ENCODE measurements at places on chromosomes 3 and 15.

GRCh38 chr3:40170395-40170794, 139.1 kb upstream of the EIF1B start:
- no peak for DNase-seq

DNA sequence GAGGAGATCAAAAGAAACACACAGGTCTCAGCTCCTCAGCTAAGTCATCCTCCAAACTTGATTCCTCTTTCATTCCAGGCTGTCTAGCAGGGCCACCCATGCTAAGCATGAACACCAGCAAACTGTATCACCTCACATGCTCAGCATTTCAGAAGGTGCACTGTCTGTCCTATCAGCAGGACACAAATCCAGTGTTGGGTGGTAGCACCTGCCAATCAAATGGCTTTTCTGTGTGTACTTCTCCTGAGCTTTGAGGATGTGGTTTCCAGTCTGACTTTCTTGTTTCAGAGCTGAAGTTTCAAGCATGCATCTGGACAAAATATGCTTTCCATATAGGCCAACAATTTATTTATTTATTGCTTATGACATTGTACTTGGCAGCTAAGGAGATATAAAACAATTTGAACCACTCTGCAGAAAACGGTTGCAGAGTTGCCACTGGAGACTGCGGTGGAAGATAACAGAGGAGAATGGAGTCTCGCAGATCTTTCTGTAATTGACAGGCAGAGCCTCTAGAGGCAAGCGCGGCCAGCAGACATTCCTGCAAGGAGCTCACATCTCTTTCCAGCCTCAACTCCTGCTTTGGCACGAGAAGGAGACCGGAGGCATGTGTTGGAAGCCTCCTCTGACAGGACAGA, 167.1 kb upstream of the WNT5A start:
- no peak for DNase-seq

DNA sequence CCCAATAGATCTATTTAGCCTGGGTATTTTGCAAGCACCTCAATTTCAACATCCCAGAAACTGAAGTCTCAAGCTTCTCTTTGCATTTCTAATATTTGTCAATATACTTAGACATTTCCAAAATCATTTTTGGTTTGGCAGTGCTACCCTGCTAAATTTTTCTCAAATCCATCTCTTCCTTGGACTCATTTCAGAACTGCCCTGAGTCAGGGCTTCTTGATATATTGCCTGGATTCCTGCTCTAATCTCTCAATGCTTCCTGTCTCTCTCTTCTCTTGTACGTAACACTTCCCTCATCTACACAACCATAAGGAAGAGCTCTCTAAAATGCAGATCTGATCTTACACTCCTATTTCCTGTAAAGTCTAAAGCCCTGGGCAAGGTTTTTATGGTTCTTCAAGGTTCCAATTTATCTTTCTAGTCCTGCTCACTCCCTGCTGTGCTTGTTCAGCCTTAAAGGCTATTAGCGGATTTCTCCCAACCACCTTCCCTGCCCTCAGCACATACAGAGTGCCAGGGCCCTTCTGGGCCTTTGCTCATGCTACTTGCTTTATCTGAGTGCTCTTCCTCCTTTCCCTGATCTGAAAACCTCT, 53.0 kb upstream of the MME start:
- DNase-seq, result no peak

DNA sequence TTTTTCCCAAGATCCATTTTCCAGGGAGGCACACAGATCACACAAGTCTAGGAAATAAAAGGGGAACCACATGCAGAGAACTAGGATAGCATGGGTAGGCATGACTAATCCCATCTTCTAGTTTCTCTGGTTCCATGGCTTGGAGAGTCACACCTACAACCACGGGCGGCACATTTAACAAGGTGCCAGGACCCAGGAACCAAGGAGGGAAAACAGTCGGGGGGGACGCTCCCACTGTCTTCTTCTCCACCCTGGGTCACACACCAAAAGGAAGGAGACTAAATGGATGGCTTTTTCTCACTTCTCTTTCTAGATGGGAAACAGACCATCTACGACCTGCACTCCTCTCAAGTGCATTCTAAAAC, 4.6 kb upstream of the SMCO1 start:
- DNase-seq, result no peak

DNA sequence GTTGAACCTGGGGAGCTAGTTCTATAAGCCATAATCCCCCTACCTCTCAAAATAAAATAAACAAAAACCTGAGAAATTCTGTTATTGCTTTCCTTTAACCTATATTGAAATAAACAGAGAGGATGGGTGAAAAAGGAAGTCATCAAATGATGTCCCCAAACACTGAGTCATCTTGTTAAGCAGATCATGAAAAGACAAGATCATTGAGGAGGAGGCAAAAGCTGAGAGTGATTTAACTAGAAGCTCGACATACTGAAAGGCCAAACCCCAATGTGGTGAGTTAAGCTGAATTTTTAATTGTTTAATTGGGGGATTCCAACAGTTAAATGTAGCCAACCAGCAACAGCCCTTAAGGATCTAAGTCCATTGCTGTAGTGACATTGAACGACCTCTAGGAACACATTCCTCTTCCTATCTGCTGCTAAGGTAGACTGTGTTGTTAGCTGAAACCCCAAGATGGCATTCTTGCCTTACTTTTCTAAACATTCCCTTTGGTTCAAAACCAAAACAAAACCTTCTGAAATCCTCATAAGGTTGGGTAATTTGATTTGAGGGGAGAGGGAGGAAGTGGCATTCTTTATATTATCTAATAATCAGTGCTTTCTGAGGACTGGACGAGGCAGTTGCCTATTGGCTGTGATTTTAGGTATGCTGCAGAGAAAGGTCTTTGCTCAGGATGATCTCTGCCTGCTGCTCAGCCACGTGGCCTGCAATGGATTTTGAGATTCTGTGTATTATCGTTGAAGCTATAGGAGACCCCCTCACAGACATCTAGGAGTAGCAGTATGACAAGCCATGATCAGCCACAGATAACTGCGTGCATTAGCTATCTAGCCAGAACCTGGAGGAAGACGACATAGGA, 62.7 kb upstream of the BNIP2 start:
- peak; percentile 2 for DNase-seq

Data from kidney tubule cell (primary cell).